ENCODE measurements at places on chromosomes 11 and 22. TPM values are rescaled to one million over a fixed set of nuclear protein-coding genes. Genes with fewer than 3 reads are reported as not detected.

The POU2AF3 gene
- 10.1 TPM for polyA plus RNA-seq

GRCh38 chr22:50731811-50732624 lies 6.0 kb upstream of the ACR start:
- H3K27me3 ChIP-seq: peaks cover 30% of the 10 kb centered on the region
- H3K4me3 ChIP-seq: peak overlapping the region; percentile 28
- peak; percentile 71 for DNase-seq
- no peak overlapping the region for H3K27ac ChIP-seq
- H3K36me3 ChIP-seq: no peaks in the 10 kb centered on the region
- H3K4me1 ChIP-seq: peaks cover 28% of the 10 kb centered on the region

- DNase-seq: peak; percentile 55
- H3K4me3 ChIP-seq: no peak overlapping the region
- no peak overlapping the region for H3K27ac ChIP-seq
- H3K27me3 ChIP-seq: no peaks in the 10 kb centered on the region
- H3K4me1 ChIP-seq: peaks cover 50% of the 10 kb centered on the region
Measured at GRCh38 chr11:77109236-77110019, 6.8 kb downstream of the OMP start.

- no peaks in the 10 kb centered on the region for H3K36me3 ChIP-seq
- DNase-seq: no peak
Measured at GRCh38 chr11:91560434-91560833, 664.2 kb upstream of the FAT3 start.

- H3K27ac ChIP-seq: no peak overlapping the region
- no peak for DNase-seq
- H3K36me3 ChIP-seq: no peaks in the 10 kb centered on the region
- no peaks in the 10 kb centered on the region for H3K4me1 ChIP-seq
- H3K27me3 ChIP-seq: no peaks in the 10 kb centered on the region
Measured at GRCh38 chr11:86124251-86125233, 55.7 kb upstream of the PICALM start.

The SCN3B gene
- polyA plus RNA-seq: 0.15 TPM

DNA sequence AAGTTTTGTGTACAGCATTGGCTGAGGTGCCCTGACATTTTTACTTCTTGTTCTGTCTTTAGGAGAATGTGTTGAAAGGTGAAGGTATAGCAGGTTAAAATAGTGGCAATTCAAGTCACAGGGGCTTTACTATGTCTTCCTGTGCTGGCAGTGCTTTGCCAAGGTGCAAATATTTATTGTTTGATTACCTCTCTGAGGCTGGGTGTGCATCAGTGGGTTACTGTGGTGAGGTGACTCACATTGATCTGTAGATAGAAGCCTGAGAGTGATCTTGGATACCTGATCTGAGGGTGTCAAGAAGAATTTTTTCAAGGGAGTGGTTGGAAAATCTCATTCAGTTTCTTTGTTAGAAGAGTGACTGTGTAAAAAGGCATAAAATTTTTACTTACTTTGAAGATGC lies 90.0 kb downstream of the ARHGAP42 start:
- H3K36me3 ChIP-seq: no peaks in the 10 kb centered on the region
- no peak overlapping the region for H3K4me3 ChIP-seq
- H3K27me3 ChIP-seq: no peaks in the 10 kb centered on the region
- peaks cover 13% of the 10 kb centered on the region for H3K4me1 ChIP-seq

DNA sequence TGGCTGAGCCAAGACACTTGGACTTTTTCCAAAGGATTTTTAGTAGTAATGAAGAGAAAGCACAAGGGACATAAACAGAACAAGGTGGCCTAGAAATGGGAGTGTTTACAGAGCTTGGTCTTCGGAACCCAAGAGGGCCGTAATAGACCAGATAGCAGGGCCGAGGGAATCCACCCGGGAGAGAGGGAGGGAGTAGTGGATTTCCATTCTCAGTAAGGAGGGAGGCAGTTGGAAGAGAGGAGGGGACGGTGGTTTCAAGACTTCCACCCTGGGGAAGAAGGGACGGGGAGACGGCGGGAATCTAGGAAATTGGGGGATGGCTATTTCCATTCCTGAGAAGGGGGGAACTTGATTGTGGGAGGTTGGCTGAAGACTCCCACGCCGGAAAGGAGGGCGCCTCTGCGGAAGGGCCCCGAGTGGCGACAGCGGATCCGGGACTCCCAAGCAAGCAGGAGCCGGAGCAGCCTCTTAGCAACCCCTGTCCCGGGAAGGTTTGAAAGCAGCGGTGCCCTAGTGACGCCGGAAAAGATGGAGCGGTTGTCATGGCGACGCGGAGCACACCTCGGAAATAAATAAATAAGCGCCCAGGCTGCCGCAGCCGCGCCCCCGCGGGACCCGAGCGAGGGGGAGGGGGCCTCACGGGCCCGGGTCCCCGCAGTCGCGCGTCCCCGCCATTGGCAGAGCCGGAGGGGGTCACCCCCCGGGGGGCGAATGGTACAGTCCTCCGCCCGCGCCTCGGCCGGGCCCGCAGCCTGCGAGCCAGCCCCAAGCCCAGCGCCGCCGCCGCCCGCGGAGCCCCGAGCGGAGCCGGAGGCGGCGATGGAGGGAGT lies 31.6 kb downstream of the EIF3F start:
- peaks cover 58% of the 10 kb centered on the region for H3K27me3 ChIP-seq
- H3K36me3 ChIP-seq: no peaks in the 10 kb centered on the region
- DNase-seq: peak; percentile 61
- peaks cover 17% of the 10 kb centered on the region for H3K4me1 ChIP-seq

- H3K27ac ChIP-seq: no peak overlapping the region
- no peaks in the 10 kb centered on the region for H3K4me1 ChIP-seq
- no peak overlapping the region for H3K4me3 ChIP-seq
- no peak for DNase-seq
Measured at GRCh38 chr11:122265981-122266380, 150.0 kb upstream of the BLID start.

DNA sequence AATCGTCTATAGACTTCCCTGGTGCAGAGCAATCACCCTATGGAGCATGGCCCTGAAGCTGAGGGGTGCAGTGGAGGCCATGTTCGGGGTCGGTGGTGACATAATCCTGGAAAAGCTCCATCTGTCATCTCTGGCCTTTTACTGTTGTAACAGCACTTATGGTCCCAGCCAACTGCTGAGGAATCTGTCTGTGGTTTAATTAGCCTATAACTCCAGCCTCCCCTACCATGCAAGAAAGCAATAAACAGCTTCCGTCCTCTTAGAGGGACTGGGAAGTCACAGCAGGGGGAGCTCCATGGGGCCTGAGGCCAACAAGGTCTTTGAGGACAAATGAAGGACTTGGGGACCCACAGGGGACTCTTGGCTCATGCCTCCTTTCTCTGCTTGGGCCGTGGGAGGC lies 159.1 kb upstream of the NECTIN1 start:
- no peak overlapping the region for H3K4me3 ChIP-seq
- H3K4me1 ChIP-seq: no peaks in the 10 kb centered on the region
- no peak overlapping the region for H3K27ac ChIP-seq
- H3K27me3 ChIP-seq: no peaks in the 10 kb centered on the region
- no peak for DNase-seq

GRCh38 chr11:70671611-70672010 lies 273.3 kb downstream of the CTTN start:
- peaks cover 6% of the 10 kb centered on the region for H3K36me3 ChIP-seq
- DNase-seq: no peak
- H3K4me3 ChIP-seq: no peak overlapping the region
- no peak overlapping the region for H3K27ac ChIP-seq

DNA sequence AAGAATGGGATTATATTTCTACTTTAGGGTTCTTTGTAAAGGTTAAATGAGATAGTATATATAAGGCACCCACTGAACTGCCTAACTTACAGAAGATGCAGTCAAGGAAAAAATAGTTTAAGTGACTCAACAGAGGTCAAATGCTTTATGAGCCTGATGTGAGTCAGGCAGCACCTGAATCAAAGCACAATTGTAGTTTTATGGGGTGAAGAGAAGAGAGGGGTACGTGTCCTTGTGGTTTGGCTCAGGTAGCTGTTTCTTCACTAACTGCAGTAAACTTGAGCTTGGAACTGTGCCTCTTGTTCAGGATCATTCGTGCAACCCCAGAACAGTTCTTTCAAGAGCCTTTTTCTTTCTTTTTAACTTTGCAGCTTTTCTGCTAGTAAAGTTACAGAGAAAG lies 125.2 kb upstream of the SPON1 start:
- H3K27ac ChIP-seq: no peak overlapping the region
- no peaks in the 10 kb centered on the region for H3K36me3 ChIP-seq
- H3K4me3 ChIP-seq: no peak overlapping the region
- no peak for DNase-seq

The DYNC2H1 gene
- polyA plus RNA-seq: 13.0 TPM

GRCh38 chr11:119323532-119324033 lies 6.7 kb upstream of the MCAM start:
- H3K27me3 ChIP-seq: no peaks in the 10 kb centered on the region
- peaks cover 20% of the 10 kb centered on the region for H3K4me1 ChIP-seq
- H3K27ac ChIP-seq: peak overlapping the region; percentile 95

- H3K4me3 ChIP-seq: peak overlapping the region; percentile 40
- no peak for DNase-seq
- peaks cover 89% of the 10 kb centered on the region for H3K27me3 ChIP-seq
- no peak overlapping the region for H3K27ac ChIP-seq
- peaks cover 56% of the 10 kb centered on the region for H3K4me1 ChIP-seq
Measured at GRCh38 chr22:50014053-50014501, 1.5 kb upstream of the IL17REL start.

- no peaks in the 10 kb centered on the region for H3K36me3 ChIP-seq
- H3K4me3 ChIP-seq: no peak overlapping the region
- DNase-seq: no peak
- no peak overlapping the region for H3K27ac ChIP-seq
Measured at GRCh38 chr22:23756891-23757290, 2.7 kb upstream of the VPREB3 start.

The TSKU gene
- polyA plus RNA-seq: 18.6 TPM

The IGLL1 gene
- not detected for polyA plus RNA-seq

- no peaks in the 10 kb centered on the region for H3K4me1 ChIP-seq
- H3K4me3 ChIP-seq: no peak overlapping the region
- no peaks in the 10 kb centered on the region for H3K36me3 ChIP-seq
- no peak overlapping the region for H3K27ac ChIP-seq
- no peak for DNase-seq
- no peaks in the 10 kb centered on the region for H3K27me3 ChIP-seq
Measured at GRCh38 chr22:48739348-48740085, 1088.2 kb downstream of the BRD1 start.

- H3K27me3 ChIP-seq: no peaks in the 10 kb centered on the region
- no peak overlapping the region for H3K4me3 ChIP-seq
- H3K4me1 ChIP-seq: no peaks in the 10 kb centered on the region
- no peaks in the 10 kb centered on the region for H3K36me3 ChIP-seq
- H3K27ac ChIP-seq: no peak overlapping the region
- DNase-seq: no peak
Measured at GRCh38 chr11:127994736-127995135, 592.6 kb downstream of the ETS1 start.

The AMPD3 gene
- 5.2 TPM for polyA plus RNA-seq

The SYT12 gene
- polyA plus RNA-seq: 0.31 TPM

DNA sequence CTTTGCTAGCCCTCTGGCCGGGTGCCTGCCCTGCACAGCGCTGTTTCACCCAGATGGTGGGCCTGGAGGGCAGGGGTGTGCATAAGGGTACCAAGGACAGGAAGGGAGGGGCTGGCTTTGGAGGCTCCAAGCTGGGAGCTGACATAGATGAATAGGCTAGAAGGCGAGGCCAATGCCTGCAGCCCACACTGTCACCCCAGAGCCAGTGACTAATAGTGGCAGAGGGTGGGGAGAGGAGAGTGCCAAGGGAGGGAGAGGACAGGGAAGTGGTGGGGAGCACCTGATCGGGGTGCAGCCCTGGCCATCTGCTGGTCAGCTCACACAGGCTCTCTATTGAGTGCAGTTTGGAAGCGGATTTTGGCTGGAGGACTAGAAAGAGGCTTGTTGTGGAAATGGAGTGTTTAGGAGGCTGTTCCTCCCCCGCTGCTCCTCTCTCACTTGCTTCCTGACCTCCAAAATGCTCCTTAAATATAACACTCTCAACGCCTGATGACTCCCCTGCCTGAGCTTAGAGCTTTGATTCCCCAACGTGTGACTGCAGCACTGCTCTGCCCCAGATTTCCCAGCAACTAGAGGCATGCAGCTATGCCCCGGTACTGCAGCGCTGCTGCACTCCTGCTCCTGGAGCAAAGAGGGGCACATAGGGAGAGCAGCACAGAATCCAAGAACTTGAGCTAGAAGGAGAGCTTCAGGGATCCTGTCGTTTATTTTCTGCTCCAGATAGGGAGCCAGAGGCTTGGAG lies 89.2 kb downstream of the GRAMD1B start:
- H3K4me1 ChIP-seq: no peaks in the 10 kb centered on the region
- H3K4me3 ChIP-seq: no peak overlapping the region
- H3K27ac ChIP-seq: no peak overlapping the region

GRCh38 chr11:112852143-112852866 lies 108.9 kb upstream of the NCAM1 start:
- no peaks in the 10 kb centered on the region for H3K27me3 ChIP-seq
- no peak for DNase-seq
- no peak overlapping the region for H3K27ac ChIP-seq
- H3K36me3 ChIP-seq: no peaks in the 10 kb centered on the region
- no peaks in the 10 kb centered on the region for H3K4me1 ChIP-seq

DNA sequence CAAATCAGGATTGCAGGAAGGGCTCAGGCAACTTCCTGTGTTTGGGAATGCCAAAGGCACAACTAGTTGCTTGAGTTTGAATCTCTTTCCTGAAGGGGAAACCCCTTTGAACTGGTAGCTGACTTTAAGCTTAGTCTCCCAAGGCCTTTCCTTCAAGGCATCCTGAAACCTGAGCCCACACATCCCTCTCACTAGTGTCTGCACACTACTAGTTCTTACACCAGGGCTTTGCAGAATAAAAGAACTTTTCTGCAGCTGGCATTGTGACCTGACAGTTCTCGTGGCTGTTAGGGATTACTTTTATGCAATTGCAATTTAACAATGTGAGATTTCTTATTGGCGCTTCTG lies 95.4 kb downstream of the EXT2 start:
- H3K27ac ChIP-seq: no peak overlapping the region
- no peaks in the 10 kb centered on the region for H3K27me3 ChIP-seq
- no peak for DNase-seq

GRCh38 chr11:68506908-68507307 lies 46.4 kb downstream of the PPP6R3 start:
- peaks cover 39% of the 10 kb centered on the region for H3K4me1 ChIP-seq
- H3K27me3 ChIP-seq: no peaks in the 10 kb centered on the region
- DNase-seq: no peak
- no peaks in the 10 kb centered on the region for H3K36me3 ChIP-seq
- H3K4me3 ChIP-seq: no peak overlapping the region

GRCh38 chr11:27719546-27719925 lies 19.3 kb upstream of the BDNF start:
- peaks cover 59% of the 10 kb centered on the region for H3K27me3 ChIP-seq
- H3K4me1 ChIP-seq: peaks cover 28% of the 10 kb centered on the region
- H3K4me3 ChIP-seq: peak overlapping the region; percentile 40
- DNase-seq: no peak

GRCh38 chr22:45223304-45224117 lies 17.2 kb downstream of the KIAA0930 start:
- H3K4me3 ChIP-seq: no peak overlapping the region
- H3K27me3 ChIP-seq: no peaks in the 10 kb centered on the region
- H3K36me3 ChIP-seq: no peaks in the 10 kb centered on the region
- no peak for DNase-seq

The SLCO2B1 gene
- polyA plus RNA-seq: 5.2 TPM

GRCh38 chr22:19749876-19750275 lies 10.7 kb upstream of the TBX1 start:
- H3K4me1 ChIP-seq: peaks cover 2% of the 10 kb centered on the region
- no peak overlapping the region for H3K4me3 ChIP-seq
- DNase-seq: no peak
- H3K36me3 ChIP-seq: no peaks in the 10 kb centered on the region
